ENCODE measurements at places on chromosomes 13 and 19.

- no peak for DNase-seq
Observed at GRCh38 chr13:99894105-99894839, 77.3 kb downstream of the ZIC5 start.

DNA sequence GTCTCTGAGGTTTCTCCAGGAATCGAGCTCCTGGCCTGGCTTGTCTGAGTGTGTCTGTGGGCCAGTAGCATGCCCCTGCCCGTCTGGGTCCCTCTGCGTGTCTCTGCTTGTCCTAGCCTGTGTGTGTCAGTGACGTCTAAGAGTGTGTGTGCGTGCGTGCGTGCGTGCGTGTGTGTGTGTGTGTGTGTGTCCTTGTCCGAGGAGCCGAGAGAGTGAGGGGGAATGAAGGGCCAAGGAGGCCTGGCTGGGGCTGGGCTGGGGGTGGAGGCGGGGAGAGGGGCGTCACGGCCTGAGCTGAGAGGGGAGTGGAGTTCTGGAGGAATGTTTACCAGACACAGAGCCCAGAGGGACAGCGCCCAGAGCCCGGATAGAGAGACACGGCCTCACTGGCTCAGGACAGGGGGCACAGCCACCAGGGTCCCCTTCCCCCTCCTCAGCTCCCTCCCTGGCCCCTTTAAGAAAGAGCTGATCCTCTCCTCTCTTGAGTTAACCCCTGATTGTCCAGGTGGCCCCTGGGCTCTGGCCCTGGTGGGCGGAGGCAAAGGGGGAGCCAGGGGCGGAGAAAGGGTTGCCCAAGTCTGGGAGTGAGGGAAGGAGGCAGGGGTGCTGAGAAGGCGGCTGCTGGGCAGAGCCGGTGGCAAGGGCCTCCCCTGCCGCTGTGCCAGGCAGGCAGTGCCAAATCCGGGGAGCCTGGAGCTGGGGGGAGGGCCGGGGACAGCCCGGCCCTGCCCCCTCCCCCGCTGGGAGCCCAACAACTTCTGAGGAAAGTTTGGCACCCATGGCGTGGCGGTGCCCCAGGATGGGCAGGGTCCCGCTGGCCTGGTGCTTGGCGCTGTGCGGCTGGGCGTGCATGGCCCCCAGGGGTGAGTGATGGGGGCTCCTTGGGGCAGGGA lies at the start of gene AXL:
TSS of gene AXL (plus strand) at position 609 of the 893 bp plus-strand sequence. CDS start at position 779, 170 bp downstream.
- DNase-seq: no peak

GRCh38 chr19:2097203-2097885 lies 629 bp downstream of the IZUMO4 start:
- no peak for DNase-seq

- DNase-seq: no peak
Observed at GRCh38 chr13:46487748-46488147, 65.2 kb upstream of the LRCH1 start.

DNA sequence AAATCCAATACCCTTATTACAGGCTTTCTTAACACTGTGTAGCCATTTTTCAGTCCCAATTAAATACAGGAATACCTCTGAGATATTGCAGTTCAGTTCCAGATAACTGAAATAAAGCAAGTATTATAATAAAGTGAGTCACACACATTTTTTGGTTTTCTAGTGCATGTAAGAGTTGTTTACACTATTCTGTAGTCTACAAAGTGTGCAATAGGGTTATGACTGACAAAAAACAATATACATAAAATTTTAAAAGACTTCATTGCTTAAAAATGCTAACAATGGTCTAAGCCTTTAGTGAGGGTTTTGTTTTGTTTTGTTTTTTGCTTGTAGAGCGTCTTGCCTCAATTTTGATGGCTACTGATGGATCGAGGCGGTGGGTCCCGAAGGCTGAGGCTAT lies 434.4 kb upstream of the NBEA start:
- DNase-seq: no peak

DNA sequence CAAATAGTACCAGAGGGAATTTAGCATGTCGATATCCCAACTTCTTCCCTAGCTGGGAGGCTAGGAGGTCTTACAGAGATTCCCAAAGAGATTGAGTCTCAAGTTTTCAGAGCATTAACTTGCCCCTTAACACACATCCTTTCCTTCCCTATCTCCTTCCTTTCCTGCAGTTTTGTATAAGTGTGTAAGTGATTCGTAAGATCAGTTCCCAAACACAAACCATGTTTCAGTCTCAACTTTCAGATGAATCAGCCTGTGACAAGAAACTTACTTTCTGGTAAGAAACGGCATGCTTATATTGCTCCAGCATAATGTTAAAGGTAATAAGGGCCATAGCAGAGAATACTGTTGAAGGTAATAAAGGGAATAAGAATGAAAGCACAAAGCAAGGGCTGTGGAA lies 472.2 kb downstream of the LIG4 start:
- DNase-seq: no peak

Data from NCI-H1417 treated with DMSO at 0.1 percent for 48 hours (cell line).